ENCODE measurements at places on chromosomes 6 and 20. TPM values are rescaled to one million over a fixed set of nuclear protein-coding genes. Genes with fewer than 3 reads are reported as not detected.

DNA sequence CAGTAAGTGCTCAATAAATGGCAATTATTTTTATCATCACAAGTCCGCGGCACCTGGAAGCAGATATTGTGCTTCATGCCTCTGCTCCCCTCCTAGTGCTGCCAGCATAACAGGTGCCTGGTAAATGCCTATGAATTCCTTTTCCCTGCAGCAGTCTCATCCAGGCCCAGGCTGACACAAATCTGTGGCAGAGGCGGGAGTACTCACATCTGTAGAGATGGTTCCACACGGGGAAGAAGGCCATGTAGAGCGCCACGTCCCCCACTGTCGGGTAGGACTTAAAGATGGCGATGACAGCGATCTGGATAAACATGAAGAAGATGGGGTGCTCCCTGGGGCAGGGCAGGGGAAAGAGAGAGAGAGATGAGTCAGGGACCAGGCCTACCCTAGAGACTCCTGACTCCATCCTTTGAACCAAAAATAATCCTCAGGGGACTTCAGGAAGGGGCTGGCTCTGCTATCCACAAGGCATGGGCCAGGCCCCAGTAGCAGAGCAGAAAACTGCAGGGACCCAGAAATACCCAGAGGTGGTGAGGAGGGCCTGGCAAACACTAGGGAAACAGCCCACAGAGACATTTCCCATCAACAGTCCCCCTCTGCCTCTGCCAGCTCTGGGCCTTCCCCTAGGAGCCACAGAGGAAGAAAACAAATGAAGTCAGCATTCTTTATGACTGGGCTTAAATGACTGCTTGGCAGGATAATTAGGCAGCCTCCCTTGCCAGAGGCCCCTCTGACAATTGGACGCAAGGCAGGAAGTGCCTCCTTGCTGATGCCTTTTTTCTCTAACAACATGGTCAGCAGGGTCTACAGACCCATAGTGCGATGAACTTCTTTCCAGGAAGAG is 23.0 kb downstream of the MAP1LC3A start:
- no peaks in the 10 kb centered on the region for H3K27me3 ChIP-seq
- H3K36me3 ChIP-seq: peaks cover 16% of the 10 kb centered on the region
- peak overlapping the region; percentile 47 for H3K27ac ChIP-seq
- H3K4me3 ChIP-seq: no peak overlapping the region
- DNase-seq: no peak
- peaks cover 20% of the 10 kb centered on the region for H3K4me1 ChIP-seq

PNPLA1 gene
- total RNA-seq: not detected

DNA sequence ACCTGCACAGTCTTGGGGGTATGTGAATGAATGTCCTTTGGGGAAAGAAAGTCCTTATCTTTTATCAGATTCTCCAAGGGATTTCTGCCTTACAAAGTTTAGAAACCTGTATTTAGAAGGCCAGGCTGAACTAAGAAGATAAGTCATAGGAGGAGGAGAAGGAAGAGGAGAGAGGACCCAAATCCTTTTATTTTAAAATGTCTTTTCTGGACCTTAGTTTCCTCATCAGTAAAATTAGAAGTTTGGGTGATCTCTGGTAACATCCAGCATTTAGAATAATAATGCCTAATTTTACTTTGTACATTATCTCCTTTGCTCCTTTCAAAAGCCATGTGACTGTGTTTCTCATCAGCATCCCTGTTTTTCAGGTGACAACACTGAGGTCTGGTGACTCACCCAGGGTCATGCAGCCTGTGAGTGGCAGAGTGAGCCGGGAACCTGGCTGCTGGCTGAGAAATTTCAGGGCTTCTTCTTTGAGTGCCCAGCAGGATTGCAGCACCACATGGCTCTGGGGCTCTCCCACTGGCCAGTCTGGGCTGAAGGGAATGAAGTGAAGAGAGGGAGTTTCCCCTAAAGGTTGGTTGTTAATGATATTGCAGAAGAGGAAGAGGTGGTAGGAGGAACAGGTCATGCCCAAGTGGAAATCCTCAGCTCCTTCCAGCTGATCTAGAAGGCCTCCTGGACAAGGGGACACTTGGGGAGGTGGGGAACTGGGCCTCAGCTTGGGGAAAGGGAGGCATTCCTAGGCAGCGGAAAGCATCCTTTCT is 34.0 kb downstream of the VEGFA start:
- no peak overlapping the region for H3K4me3 ChIP-seq
- DNase-seq: no peak
- H3K36me3 ChIP-seq: no peaks in the 10 kb centered on the region
- H3K27ac ChIP-seq: no peak overlapping the region

DNA sequence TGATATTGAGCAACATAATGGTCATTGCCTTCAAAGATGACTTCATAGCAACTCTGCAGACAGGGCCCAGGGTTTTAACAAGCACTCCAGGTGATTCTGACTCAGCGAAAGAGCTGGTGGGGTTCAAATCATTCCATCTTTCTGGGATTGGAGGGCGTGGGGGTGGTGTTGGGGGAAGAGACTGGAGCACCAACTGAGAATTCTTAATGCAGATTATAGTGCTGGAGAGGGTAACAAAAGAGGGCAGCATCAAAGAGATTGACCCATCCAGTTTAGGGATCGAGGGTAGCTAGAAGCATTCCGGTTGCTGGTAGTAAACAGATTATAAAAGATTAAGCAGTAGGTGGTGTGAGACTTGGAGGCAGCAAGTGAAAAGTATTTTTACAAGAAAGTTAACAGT is 15.9 kb downstream of the PFDN4 start:
- H3K27ac ChIP-seq: no peak overlapping the region
- no peaks in the 10 kb centered on the region for H3K27me3 ChIP-seq

GGTLC1 gene
- total RNA-seq: not detected

LY6G6C gene
- total RNA-seq: not detected

GRCh38 chr6:104326173-104327001 is 533.3 kb downstream of the HACE1 start:
- no peaks in the 10 kb centered on the region for H3K4me1 ChIP-seq
- no peak for DNase-seq
- no peaks in the 10 kb centered on the region for H3K36me3 ChIP-seq

DNA sequence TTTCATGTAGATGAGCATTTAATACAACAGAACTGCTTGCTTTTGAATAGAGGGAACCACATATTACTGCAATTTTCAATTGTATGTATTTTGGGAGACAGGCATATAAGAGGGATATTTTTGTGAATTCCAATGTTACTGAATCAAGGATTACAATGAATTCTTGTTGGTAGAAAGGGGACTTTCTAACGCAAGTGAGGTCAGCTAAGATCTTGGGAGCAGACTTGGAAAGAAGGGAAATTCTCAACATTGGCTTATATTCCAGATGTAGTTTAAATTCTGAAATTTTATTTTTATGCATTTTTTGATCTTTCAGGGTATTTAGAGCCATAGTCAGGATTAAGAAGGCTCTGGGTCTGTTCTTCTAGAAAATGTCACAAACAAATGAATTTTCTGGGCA is 43.3 kb upstream of the CTAGE9 start:
- no peaks in the 10 kb centered on the region for H3K4me1 ChIP-seq
- no peaks in the 10 kb centered on the region for H3K27me3 ChIP-seq
- no peak overlapping the region for H3K27ac ChIP-seq
- no peak overlapping the region for H3K4me3 ChIP-seq
- no peak for DNase-seq
- no peaks in the 10 kb centered on the region for H3K36me3 ChIP-seq

PAX1 gene
- total RNA-seq: not detected

OOEP gene
- not detected for total RNA-seq

GRCh38 chr20:39398656-39399055 is 436.5 kb downstream of the DHX35 start:
- H3K4me1 ChIP-seq: no peaks in the 10 kb centered on the region
- no peaks in the 10 kb centered on the region for H3K27me3 ChIP-seq
- H3K4me3 ChIP-seq: no peak overlapping the region
- H3K27ac ChIP-seq: no peak overlapping the region

LHFPL5 gene
- not detected for total RNA-seq

DNA sequence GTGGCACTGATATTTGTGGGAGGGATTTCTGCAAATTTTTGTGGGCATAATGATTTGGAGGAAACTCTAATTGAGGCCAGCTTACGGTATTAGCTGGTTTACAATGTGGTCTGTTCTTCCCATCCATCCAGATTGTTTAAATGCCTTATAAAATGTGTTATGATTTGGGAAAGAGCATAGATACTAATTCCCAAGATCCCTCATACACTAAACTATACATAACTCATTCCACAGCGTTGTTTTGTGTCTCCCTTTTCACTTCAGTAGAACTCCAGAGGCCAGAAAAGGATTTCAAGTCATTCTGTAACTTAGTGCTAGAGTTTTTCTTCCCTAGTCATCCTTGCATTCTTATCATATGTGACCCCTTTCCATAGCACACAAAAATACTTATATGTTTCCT is 292.6 kb upstream of the NT5E start:
- H3K4me1 ChIP-seq: no peaks in the 10 kb centered on the region
- no peak overlapping the region for H3K27ac ChIP-seq
- no peak for DNase-seq

- H3K36me3 ChIP-seq: no peaks in the 10 kb centered on the region
- no peaks in the 10 kb centered on the region for H3K27me3 ChIP-seq
- H3K4me3 ChIP-seq: no peak overlapping the region
Observed at GRCh38 chr6:165446331-165446730, 136.9 kb upstream of the C6orf118 start.

HSPA12B gene
- not detected for total RNA-seq

TRERF1 gene
- total RNA-seq: 34.3 TPM

PTGIS gene
- total RNA-seq: not detected

MAS1L gene
- total RNA-seq: not detected

- H3K4me3 ChIP-seq: no peak overlapping the region
- no peaks in the 10 kb centered on the region for H3K36me3 ChIP-seq
- H3K4me1 ChIP-seq: peaks cover 5% of the 10 kb centered on the region
Observed at GRCh38 chr20:24100370-24101011, 111.9 kb upstream of the GGTLC1 start.

- H3K27me3 ChIP-seq: no peaks in the 10 kb centered on the region
- no peaks in the 10 kb centered on the region for H3K4me1 ChIP-seq
- DNase-seq: no peak
- no peak overlapping the region for H3K27ac ChIP-seq
Observed at GRCh38 chr6:101422811-101423210, 29.3 kb downstream of the GRIK2 start.

DNA sequence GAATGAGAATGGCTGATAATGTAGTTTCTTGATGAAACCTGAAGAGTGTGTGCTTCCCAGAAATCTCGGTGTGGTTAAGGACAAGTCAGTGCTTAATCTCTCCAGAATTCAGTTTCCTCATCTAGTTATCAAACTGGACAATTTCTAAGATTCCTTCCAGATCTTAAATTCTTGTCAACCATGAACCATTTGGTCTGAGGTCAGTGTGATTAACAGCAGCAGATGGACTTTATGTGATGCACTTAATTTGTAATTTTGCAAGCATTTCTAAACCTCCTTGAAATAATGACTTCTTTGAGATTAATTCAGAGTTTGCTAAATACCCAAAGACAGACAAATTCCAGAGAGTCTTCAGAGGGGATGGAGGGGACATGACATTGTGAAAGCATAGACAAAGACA is 160.3 kb downstream of the KIF16B start:
- DNase-seq: no peak
- no peaks in the 10 kb centered on the region for H3K27me3 ChIP-seq
- no peak overlapping the region for H3K27ac ChIP-seq
- H3K4me3 ChIP-seq: no peak overlapping the region
- no peaks in the 10 kb centered on the region for H3K36me3 ChIP-seq
- H3K4me1 ChIP-seq: no peaks in the 10 kb centered on the region

FHL5 gene
- not detected for total RNA-seq

MCHR2 gene
- not detected for total RNA-seq

GRCh38 chr6:154298297-154298696 is 58.3 kb downstream of the IPCEF1 start:
- H3K27ac ChIP-seq: no peak overlapping the region
- DNase-seq: no peak
- H3K36me3 ChIP-seq: no peaks in the 10 kb centered on the region
- no peaks in the 10 kb centered on the region for H3K27me3 ChIP-seq
- peaks cover 5% of the 10 kb centered on the region for H3K4me1 ChIP-seq

DNA sequence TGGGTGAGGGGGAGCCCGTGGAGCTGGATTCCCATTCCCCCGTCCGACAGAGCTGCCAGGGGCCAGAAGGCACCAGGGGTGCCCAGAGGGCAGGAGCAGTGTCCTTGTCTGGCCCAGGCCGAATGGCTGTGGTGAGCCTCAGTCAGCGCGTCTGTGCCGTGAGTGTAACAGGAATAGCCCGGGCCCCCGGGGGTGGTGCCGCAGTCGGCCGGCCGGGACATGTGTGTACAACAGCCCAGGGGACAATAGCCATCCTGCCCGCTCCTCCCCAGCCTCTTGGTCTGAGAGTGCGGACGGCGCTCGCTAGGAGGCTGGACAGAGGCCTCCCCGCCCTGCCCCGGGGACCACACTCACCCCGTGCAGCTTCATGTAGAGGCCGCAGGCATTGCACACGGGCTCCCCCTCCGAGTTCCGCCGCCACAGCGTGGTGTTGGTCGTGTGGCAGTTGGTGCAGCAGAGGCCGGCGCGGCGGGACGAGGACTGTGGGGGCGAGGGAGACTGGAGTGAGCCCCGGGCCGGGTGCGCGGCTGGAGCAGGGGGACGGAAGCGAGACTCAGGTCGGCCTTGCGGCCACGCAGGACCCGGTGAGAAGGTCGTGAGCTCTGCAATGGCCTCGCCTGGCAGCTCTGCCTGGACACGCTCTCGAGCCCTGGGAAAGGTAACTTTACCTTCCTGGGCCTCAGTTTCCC is 9.6 kb downstream of the GATA5 start:
- H3K27ac ChIP-seq: no peak overlapping the region
- H3K36me3 ChIP-seq: no peaks in the 10 kb centered on the region
- H3K4me1 ChIP-seq: no peaks in the 10 kb centered on the region
- DNase-seq: no peak
- H3K4me3 ChIP-seq: no peak overlapping the region

SMLR1 gene
- not detected for total RNA-seq

ELOVL2 gene
- 0.06 TPM for total RNA-seq

CST1 gene
- not detected for total RNA-seq

- no peak overlapping the region for H3K27ac ChIP-seq
- H3K27me3 ChIP-seq: peaks cover 43% of the 10 kb centered on the region
- no peak overlapping the region for H3K4me3 ChIP-seq
- H3K4me1 ChIP-seq: no peaks in the 10 kb centered on the region
- DNase-seq: no peak
- H3K36me3 ChIP-seq: no peaks in the 10 kb centered on the region
Observed at GRCh38 chr6:43125555-43125954, 45.5 kb upstream of the SRF start.

DNA sequence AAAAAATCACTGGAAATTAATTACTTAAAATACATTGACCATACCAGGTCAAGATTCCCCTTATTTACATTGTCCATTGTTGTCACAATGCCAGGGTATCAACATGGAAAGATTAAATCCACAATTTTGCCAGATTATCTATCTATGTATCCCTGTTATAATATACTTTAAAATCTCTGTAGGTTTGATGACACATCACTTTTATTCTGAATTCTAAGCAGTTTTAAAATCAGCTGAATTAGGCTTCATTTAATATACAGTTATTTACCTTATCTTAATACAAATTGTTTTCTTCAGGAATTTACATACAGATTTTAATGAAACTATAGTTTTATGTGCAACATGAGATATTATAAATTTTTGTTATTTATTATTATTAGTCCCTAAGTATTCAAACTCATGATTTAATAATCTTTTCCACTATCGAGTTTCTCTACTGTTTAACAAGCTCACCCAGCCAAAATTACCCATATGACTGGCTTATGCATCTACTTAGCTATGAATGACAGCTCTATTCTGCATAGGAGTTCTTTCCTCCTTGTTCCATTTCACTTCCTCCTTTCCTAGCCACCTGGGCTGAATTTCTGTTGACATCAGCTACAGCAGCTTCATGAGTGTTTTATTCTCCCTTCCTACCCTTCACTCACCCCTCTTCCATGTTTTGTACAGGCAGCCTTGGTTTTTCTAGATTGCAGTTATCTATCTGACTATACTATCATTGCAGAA is 654.2 kb upstream of the MAP3K7 start:
- no peak overlapping the region for H3K27ac ChIP-seq
- no peaks in the 10 kb centered on the region for H3K27me3 ChIP-seq
- DNase-seq: no peak
- H3K4me3 ChIP-seq: no peak overlapping the region
- H3K4me1 ChIP-seq: no peaks in the 10 kb centered on the region

All from T-cell (primary cell).